NCI-H187 treated with DMSO at 0.1 percent for 48 hours (cell line): ENCODE measurements at places on chromosomes 4 and X.

- no peak for DNase-seq
Measured at GRCh38 chr4:89590128-89590527, 246.8 kb downstream of the SNCA start.

- no peak for DNase-seq
Measured at GRCh38 chr4:136796953-136797352, 735.3 kb downstream of the PCDH18 start.

DNA sequence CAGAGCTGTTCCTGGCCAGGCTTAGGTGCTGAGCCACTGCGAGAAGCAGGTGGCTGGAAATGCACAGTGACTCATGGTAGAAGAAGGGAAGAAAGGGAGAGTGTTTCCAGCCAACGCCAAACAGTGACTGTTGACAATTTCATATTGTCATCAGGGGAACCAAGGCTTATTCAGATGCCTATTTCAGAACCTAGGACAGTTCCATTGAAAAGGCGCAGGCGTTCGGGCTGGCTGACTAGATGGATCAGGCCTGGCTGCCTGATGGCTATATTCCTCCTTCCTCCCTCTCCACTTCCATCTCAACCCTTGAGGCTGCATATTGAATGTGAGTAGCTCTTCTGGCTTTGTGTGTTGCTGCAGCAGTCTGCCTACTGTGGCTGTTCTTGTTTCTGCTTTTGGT is 73.0 kb upstream of the FRMPD4 start:
- DNase-seq = no peak

DNA sequence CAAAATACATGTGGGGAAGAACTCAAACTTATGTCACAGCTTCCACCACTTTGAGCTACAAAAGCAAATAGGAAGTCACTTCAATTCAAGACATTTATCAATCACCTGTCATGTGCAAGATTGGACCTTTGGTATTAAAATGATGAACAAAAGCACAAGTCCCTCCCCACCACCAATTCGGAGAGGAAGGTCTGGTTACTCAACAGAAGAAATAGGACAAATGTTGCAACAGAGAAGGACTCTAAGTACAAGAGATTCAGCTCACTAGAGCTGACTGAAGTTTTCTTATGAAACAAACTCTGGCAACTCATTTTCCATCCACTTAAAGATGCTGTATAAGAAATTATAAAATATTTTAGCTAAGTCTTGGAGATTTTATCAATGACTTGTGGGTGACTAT is 16.0 kb upstream of the MMRN1 start:
- DNase-seq = no peak

- no peak for DNase-seq
Measured at GRCh38 chrX:153527208-153527607, 9.8 kb downstream of the ATP2B3 start.
